SK-MEL-5 (cell line): ENCODE measurements at places on chromosomes 11 and 22.

GRCh38 chr22:19275919-19276600 lies 15.5 kb downstream of the CLTCL1 start:
- no peak for DNase-seq

GRCh38 chr22:39292031-39292462 lies 27.4 kb downstream of the RPL3 start:
- DNase-seq, result no peak

GRCh38 chr11:11621573-11622339 lies at the start of gene GALNT18:
TSS of gene GALNT18 (minus strand) at chr11:11622005.
- DNase-seq, result peak; percentile 90

DNA sequence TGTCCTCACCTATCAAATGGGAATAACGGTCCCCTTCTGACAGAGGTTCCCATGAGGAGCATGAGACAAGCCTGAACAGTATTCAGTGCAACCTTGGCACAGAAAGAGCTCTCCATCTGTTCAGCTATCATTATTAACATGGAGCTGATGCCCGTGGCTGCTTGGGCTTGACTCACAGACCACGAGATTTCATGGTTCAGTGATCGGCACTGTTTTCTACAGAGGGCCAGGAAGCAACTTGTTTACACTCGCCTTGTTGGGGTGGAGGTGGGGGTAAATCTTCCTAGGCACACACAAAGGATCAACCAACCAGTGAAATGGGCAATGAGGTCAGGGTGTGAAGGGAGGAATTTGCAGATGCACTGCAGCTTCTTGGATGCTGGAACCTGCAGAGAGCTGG lies 88.2 kb downstream of the CWC15 start:
- DNase-seq, result no peak

- DNase-seq, result no peak
These were observed 22.7 kb upstream of the ACER3 start for GRCh38 chr11:76837696-76838677.

- DNase-seq, result peak; percentile 45
These were observed 41.7 kb downstream of the FAM227A start for GRCh38 chr22:38614332-38615063.

DNA sequence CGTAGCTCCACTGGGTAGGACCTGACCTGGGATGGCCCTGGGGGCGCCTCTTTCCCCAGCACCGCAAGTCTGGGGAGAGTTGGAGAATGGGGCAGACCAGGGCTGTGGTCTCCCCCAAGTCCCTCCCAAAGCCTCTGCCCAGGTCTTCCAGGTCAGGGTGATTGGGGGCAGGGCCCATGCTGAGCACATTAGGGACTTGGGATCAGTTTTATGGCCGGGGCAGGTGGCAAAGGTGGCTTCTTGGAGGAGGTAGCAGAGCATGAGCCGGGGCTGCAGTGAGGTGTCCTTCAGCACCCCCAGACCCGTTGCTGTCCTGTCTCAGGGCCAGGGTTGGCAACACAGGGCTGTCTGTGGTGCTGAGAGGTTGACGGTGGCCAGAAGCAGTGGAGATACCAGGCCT lies 6.0 kb downstream of the RELT start:
- DNase-seq, result no peak

- DNase-seq, result no peak
These were observed 31.4 kb upstream of the ANO5 start for GRCh38 chr11:22161489-22161888.

DNA sequence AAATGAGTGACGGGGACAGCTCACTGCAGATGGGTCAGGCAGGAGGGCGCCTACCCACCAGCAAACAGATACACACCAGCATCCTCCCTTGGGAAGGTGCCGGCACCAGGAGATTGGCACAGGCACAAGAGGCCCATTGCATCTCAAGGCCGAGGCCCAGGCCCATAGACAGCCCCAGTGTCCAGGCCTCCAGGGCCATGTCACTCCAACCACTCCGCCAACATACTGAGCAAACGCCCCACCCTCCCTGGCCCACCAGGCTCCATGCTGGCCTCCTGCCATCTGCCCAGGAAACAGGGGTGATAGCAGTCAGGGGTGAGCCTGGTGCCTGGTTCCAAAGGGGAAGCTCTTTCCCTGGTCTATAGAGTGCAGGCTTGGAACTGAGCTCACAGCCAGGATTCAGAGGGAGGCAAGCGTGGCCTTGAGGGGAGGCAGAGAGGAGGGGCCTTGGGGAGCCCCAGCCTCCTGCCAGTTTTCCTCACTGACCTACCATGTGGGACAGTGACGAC lies 34.7 kb downstream of the PISD start:
- no peak for DNase-seq

GRCh38 chr22:35215993-35216392 lies 41.3 kb upstream of the HMGXB4 start:
- DNase-seq, result no peak

DNA sequence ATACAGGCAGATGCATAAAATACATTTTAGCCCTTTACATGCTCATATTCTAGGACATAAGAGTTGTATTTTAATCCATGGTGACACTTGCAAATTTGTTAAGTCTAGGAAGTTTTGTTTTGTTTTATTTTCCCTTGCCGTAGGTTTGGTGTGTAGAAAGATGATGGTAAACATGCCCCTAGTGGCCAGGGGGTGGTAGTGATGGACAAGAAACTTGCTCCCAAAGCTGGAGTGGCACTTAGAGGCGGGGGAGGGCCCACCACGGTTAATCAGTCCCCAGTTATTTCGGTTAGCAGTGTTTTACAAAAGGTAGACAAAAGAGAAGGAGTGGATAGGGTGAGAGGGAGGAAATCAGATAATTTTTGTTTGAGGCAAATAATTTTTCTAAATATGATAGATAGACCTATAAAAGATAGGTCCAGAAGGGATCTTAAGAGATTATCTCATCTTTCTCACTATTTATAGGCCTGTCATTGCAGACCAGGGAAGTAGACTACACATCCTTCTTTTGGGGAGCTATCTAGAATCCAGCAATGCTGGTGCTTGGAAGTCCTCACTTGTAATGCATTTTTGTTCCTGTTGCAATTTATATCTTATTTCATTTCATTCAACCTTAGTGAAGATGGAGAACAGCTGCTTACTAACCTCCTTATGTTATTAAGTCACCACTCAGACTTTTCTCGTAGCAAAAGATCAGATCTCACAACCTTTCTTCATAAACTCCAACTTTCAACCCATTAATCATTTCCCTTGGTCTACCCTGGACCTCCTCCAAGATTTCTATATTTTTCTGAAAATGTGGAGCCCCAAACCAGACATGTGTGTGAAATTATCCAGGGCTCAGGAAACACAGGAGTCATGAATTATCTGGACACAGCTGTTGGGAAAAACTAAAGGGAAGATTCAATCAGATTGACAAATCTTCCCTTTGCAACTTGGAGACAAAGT lies 5.9 kb upstream of the BDNF start:
- peak; percentile 51 for DNase-seq

DNA sequence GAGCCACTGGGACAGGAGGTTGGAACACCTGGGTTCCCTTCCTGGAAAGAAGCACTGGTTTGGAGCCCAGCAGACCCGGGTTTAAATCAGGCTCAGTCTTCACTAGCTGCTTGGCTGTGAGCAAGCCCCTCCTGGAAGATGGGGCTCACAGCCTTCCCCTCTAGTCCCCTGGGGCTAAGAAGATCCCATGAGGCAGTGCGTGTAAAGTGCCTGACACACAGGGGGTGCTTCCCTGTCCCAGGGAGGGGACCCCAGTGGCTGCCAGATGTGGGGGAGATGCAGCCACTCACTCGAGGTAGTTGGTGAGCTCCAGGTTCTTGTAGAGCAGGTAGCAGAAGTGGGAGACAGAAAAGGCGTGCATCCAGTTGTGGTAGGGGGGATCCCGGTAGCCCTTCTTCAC lies 93.2 kb downstream of the PDE2A start:
- no peak for DNase-seq

DNA sequence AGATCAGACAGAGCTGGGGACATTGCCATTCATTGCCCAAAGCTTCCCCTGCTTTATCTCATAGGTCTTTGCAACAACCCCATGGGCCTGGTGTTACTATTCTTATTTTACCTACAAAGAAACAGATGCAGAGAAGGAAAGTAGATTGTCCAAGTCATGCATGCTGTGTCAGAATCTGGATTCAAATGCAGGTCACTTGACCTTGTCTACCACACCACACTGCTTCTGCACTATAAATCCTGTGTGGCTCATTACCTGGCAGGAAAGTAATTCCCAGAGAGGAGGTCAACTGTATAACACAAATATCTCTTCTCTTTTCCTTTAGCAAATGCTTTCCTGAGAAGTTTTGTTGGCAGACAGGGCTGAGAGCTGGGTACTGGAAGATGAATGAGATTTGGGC lies 18.5 kb downstream of the PLEKHB1 start:
- DNase-seq, result no peak

DNA sequence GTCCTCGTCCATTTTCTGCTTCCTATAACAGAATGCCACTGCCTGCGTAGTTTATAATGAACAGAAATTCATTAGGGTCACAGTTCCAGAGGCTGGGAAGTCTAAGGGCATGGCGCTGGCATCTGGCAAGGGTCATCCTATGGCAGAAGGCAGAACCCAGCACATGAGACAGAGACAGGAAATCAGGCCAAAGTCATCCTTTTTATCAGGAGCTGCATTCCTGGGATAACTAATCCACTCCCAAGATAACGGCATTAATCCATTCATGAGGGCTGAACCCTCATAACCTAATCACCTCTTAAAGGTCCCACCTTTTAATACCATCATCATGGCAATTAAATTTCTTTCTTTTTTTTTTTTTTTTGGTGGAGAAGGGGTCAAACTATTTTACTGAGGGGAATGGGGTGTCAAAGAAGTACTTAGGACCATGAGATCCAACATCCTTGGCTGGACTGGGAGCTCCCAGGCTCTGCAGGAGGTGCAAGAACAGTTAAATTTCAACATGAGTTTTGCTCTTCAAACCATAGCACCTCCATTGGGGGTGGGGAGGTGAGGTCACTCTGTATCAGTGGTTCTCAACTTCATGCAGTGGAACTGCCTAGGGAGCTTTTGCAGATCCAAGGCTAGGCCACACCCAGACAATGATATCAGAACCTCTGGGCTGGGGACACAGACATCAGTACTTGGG lies 4.4 kb downstream of the TMEM109 start:
- no peak for DNase-seq

- DNase-seq, result no peak
These were observed 21.2 kb downstream of the KMT5B start for GRCh38 chr11:68191661-68192579.

DNA sequence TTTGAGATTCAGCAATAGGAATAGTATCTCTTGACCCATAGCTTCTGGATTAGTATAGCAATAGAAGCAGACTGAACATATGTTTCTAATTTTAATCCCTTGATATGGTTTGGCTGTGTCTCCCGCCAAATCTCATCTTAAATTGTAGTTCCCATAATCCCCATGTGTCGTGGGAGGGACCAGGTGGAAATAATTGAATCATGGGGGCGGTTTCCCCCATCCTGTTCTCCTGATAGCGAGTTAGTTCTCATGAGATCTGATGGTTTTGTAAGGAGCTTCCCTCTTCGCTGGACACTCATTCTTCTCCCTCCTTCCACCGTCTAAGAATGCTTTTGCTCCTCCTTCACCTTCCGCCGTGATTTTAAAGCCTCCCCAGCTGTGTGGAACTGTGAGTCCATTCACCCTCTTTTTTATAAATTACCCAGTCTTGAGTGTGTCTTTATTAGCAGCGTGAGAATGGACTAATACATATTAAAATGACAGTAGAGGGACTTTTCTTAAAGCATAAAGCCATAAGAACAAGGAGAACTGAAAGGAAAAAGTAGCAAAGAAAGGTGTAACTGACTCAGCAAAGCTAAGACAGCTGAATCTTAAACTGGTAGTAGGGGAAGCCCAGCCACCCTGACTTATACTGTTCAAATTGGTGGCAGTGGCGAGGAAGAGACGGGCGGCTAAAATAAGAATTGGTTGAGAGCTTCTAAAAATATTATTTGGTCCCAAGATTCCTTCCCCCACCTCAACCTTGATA lies 20.3 kb upstream of the SLN start:
- no peak for DNase-seq

- no peak for DNase-seq
These were observed 11.0 kb downstream of the TP53AIP1 start for GRCh38 chr11:128931668-128932067.

GRCh38 chr11:134032043-134032442 lies 36.8 kb upstream of the JAM3 start:
- DNase-seq, result no peak

GRCh38 chr11:15710580-15711275 lies 596.0 kb downstream of the INSC start:
- no peak for DNase-seq

DNA sequence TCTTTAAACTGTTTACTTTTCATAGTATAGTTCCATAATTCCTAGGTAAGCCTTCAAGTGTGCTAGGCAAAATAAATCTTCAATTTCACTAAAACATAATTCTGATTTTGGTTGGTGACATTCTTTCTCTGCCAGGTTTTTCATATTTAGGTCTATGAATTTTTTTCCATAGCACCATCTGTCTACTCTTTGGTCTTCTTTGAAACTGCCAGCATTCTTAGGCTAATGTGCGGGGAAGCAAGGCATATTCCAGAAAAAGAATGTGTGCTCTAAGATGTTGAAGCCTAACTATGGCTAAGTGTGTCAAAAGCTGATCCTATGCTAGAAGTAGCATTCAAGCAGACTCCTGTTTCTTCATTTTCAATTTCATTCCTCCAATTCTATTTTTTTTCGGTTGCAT lies 213.9 kb upstream of the C11orf87 start:
- no peak for DNase-seq

GRCh38 chr11:8263109-8263768 lies 439 bp downstream of the LMO1 start:
- DNase-seq, result no peak

- DNase-seq, result no peak
These were observed 12.6 kb upstream of the UPB1 start for GRCh38 chr22:24482575-24482974.

DNA sequence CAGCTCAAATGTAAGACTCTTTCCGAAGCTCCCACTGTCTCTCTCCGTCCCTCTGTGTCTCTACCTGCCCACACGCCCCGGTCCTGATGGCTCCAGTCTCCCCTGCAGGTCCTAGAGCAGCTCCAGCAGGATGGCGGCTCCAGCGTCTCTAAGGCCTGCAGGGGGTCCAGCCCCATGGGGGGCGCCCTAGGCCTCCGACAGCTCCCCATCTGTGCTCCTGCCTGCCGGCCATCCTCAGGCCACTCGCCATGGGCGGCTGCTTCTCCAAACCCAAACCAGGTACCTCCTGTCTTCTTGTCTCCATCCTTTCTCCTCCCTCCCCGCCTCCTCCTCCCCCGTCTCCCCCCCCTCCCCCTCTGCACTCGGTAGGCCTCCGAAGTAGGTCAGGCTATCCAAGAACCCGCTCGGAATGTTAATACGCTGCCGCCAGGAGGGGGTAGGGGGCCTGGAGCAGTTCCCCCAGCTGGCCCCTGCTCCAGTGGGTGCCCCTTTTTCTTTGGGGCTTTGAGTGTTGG lies 699 bp downstream of the AIFM3 start:
- no peak for DNase-seq

GRCh38 chr11:123509737-123510578 lies 79.9 kb downstream of the GRAMD1B start:
- DNase-seq, result no peak

- no peak for DNase-seq
These were observed 69.1 kb upstream of the EP300 start for GRCh38 chr22:41023299-41023623.
